Activated T-cell treated with anti-CD3 and anti-CD28 coated beads for 24 hours (primary cell): ENCODE measurements at places on chromosomes 11 and 22.
A peak's percentile ranks its signal among the peaks of the same experiment; 100 is the strongest.

- DNase-seq: no peak
Measured at GRCh38 chr11:106063009-106063408, 14.1 kb downstream of the KBTBD3 start.

GRCh38 chr11:78227921-78228320 is 39.2 kb downstream of the USP35 start:
- DNase-seq: no peak

DNA sequence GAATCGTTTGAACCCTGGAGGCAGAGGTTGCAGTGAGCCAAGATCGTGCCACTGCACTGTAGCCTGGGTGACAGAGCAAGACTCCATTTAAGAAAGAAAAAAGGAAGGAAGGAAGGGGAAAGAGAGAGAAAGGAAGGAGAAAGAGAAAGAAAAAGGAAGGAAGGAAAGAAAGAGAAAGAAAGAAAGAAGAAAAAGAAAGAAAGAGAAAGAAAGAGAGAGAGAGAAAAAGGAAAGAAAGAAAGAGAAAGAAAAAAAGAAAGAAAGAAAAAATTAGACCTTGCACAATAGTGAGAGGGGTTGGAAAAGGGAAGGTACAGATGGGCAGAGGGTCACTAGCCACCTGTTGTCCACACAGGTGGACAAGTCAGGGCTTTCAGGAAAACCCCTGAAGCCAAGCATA is 57.6 kb upstream of the RTL6 start:
- DNase-seq: no peak

GRCh38 chr11:119484741-119485605 is 62.0 kb upstream of the THY1 start:
- no peak for DNase-seq

DNA sequence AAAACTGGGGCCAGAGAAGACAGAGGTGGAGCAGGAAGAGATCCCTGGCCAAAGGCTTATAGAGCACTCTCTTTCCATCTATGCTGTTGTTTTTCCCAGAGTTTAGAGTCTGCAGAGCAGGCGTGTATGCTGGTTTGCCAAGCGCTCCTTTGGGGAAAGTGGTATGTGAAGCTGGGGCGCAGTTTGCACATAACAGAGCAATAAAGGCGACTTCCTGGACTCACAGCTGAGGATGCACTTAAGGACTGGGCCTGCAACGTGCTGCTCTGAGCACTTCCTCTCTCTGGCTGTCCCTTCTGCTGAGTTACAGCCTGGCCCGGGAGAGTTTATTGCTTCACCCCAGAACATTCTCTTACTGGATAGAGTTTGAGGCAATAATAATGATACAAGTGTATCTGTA is 41.7 kb downstream of the THAP12 start:
- no peak for DNase-seq

DNA sequence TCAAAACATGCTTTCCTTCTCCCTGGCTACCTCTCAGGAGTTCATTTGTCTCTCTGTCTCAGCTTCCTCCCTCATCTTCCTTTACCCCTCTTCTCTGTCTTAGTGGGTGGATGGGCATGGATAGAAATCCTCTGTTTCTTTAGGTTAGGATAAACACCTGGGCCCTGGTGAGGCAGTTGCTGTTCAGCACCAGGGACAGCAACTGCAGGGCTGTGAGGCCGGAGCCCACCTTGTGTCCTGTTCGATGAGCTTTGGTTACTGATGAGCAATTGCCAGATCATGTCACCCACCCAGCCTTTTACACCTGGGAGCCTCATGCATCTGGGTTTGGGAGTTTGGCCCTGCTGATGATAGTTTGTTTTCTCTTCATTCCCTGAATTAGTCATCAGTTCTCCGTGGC is 6.1 kb upstream of the CRYBB3 start:
- no peak for DNase-seq

DNA sequence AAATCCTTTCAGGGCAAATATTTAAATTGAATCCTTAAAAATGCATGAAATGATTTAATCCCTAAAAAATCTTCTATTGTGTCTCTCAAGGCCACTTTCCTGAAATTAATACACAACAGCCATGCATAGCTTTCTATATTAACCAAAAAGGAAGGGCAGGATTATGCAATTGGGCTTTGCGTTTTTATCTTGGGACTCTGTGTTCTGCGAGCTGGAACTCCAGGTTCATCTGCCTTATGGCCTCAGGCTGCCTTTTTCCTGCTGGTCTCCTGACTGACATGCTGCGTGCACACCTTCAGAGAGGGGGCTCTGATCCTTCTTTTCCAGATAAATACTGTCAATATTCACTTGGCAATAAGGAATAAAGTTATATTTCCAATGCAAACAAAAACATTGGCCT is 141.7 kb upstream of the GRIA4 start:
- DNase-seq: no peak

DNA sequence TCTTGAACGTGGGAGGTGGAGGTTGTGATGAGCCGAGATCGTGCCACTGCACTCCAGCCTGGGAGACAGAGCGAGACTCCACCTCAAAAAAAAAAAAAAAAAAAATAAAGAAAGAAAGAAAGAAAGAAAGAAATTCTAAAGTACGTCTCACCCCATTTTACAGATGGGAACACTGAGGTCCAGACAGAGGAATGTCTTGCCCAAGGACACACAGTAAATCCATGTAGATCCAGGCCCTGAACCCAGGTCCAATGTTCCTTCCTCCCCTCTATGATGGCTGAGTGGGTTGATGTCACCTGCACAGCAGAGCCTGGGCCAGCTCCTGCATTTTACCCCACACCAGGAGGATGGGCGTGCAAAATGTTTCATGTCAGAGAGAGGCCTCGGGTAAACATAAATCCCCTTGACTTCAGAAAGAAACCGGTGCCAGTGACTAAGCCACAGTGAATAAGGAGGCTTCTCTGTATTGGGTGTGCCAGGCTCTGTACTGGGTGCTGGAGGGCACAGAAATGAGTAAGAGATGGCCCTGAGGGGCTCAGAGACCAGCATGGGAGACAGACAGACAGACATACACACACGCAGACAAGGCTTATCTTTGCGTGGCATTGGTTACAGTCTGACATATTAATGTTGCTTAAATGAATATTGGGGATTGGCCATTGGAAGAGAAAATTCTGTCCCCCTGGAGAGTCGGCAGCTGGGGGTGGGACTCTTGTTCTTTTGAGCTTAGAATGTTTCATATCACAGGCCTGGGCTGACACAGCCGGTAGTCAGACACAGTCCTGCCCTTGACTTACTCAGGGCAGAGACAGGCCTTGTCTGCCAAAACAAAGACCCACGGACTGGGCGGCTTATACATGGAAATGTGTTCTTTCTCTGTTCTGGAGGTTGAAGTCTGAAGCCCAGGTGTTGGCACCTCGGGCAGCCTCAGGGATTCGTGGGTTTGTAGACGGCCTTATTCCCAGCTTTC is 105.4 kb downstream of the MIAT start:
- DNase-seq: no peak

DNA sequence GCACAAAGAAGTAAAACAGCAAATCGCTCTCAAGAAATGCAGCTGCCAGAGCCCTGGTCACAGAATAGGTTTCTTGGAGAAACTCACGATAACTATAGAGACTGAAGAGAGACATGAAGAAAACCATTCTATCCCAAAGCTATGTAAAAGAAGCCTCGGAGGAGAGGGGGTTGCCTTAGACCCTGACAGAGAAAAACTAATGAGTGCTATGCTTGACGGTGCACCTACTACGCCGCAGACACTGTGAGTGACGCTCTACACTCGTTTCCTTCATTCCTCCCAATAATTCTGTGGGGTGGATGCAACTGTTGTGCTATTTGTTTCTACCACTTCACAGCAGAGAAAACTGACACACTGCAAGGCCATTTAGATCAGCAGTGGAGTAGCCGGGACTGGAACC is 121.8 kb downstream of the ETS1 start:
- DNase-seq: no peak

DNA sequence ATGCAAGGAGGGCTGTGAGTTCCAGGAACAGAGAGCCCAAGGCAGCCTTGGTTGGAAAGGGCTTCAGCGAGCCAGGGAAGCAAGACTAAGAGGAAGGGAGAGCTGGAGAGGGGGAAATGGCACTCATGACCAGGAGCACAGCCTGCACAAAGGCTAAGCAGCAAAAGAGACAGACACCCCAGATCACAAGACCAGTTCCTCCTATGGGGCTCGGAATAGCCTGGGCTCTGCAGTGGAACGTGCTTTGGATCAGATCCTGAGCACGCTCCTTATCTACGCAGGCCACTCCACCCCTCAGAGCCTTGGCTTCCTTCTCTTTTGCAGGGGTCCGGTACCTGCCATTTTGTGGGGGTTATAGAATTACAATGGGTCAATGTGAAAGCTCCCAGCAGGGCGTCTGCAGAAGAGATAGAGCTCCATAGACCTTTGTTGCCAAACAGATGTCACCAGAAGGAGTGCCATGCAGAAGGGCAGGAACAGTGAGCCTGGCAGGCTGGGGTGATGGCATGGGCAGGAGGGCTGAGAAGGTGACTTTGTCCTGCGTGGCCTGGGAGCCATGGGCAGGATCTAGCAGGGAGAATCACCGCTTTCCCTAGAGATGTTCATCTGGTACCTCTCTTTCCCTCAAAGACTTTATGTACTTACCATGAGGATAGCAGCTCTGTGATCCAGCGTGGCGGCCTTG is 33.8 kb downstream of the ZC3H7B start:
- DNase-seq: no peak

DNA sequence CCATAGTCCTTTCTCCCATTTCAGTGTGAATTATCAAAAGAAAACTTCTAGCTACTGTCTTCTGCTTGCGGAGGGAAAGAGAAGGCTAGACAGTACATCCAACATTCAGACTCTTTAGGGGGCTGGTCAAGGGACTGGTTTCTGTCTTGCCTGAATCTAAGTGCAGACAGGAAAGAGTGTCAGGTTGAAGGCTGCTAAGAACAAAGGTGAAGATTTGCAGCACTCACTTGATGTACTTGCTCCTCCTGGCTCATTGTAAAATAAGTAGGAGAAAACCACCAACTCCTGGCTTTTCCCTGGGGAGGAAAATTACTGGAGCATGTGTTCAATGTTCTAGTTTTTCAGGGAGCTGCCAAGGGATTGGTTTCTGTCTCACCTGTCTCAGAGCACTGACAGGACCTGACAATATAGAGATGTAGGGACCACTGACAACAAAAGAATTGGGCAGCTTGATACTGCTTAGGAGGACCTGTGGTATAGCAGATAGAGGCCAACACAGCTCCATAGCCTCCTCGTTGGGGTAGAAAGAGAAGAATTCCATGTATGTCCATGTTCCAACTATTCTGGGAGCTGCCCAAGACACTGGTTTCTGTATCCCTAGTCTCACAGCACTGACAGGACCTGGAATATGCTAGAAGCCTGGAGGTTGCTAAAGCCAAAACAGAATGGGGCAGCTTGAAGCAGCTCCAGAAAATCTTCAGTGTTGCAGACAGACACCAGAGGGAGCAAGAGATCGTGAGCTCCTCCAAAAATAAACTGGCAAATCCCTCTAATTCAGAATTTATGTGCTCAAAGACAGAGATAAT is 39.7 kb upstream of the MMP12 start:
- DNase-seq: no peak

- DNase-seq: no peak
Measured at GRCh38 chr11:70353900-70354568, 44.3 kb upstream of the CTTN start.

DNA sequence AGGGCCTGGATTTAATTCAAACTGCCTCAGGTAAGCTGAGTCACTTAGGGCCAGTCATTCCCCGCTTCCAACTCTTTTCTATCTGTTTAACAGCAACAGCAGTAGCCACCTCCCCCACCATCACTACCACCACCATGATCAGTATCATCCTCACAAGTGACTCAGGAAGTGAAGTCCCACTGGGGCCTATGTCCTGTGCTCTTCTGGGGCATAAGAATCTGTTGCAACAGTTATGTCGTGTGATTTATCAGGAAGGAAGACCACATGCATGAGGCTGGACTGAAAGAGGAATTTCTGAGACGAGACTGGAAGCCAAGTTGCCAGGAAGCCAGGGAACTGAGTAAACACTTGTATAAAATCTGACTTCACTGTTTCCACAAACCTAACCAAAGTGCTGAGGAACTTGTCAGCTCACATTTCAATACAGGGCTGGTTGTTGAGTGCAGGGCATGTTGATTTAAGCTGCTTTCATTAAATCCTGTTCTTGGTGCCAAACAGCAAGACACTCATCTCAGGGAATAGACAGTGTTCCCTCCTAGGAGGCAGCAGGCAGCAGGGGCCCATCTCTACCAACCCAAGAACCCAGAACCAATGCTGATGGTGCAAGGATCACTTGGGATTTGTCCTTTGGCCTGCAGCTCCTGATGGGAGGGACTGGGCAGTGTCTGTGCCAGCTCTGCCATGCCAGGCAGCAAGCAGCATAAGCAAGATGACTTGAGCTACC is 226.7 kb upstream of the NARS2 start:
- no peak for DNase-seq

DNA sequence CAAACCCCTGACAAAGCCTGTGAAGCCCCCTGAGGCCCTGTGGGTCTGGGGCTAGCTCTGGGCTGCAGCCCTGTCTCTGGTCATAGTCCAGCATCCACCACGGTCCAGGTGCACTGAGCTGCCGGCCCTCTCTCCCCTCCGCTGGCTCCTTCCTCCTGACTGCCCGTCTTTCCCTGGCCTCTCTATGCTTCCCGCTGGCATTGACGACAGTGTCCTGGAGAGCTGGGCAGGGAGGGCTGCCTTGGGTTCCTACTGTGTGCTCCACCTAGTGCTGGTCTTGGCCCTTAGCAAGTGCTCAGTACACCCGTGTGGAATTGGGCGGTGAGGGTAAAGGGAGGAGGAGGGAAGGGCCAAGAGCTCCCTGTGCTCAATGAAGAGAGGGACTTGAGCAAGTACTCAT is 868 bp upstream of the MYEOV start:
- DNase-seq: no peak

- no peak for DNase-seq
Measured at GRCh38 chr11:995044-995751, 41.3 kb downstream of the MUC6 start.

- no peak for DNase-seq
Measured at GRCh38 chr22:26927821-26928220, 270.4 kb downstream of the MIAT start.

DNA sequence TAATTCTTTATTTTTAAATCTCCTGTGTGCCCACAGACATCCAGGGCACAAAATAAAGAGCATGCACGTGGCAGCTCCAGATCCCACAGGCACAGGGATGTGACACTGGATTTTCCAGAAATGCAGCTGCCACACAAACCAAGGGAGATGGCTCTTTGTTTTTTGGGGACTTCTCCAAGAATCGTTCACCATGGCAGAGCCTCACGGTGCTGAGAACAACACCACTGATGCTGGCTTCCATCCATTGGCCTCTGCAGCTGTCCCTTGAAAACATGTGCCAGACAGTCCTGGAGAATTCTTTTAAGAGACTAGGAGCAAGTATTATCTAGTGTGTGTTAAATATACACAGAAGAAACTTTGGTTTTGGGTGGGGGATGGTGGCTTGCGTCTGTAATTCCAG is 108.4 kb upstream of the SLC22A12 start:
- no peak for DNase-seq

- no peak for DNase-seq
Measured at GRCh38 chr11:73280626-73281025, 8.5 kb downstream of the P2RY6 start.

- peak; percentile 44 for DNase-seq
Measured at GRCh38 chr11:102318469-102318868, 1.2 kb downstream of the BIRC3 start.

- no peak for DNase-seq
Measured at GRCh38 chr22:44130076-44130711, 50.5 kb upstream of the PARVG start.
